Peyer's patch (tissue), 4 donors: ENCODE measurements at places on chromosomes 16 and 17. TPM values are rescaled to one million over a fixed set of nuclear protein-coding genes. Genes with fewer than 3 reads are reported as not detected.

SGCA gene
- 3.5 TPM for total RNA-seq

ZG16 gene
- 585 TPM for total RNA-seq

SLX1A gene
- total RNA-seq: 282 TPM

RGS11 gene
- total RNA-seq: 10.9 TPM

KCNJ18 gene
- total RNA-seq: not detected

PIPOX gene
- total RNA-seq: 3.2 TPM

TBC1D10B gene
- total RNA-seq: 42.7 TPM

HSD11B2 gene
- 116 TPM for total RNA-seq

ABCA10 gene
- total RNA-seq: 16.6 TPM

C17orf107 gene
- 0.88 TPM for total RNA-seq

BRIP1 gene
- total RNA-seq: 4.7 TPM

MPHOSPH6 gene
- 38.0 TPM for total RNA-seq

CENPX gene
- 49.1 TPM for total RNA-seq

CCL13 gene
- not detected for total RNA-seq

NPIPA2 gene
- total RNA-seq: 1.1 TPM

SLC5A11 gene
- 138 TPM for total RNA-seq

CMTM2 gene
- not detected for total RNA-seq

KRTAP1-1 gene
- total RNA-seq: not detected

KCNG4 gene
- not detected for total RNA-seq

NOTUM gene
- total RNA-seq: 1.2 TPM

HS3ST4 gene
- total RNA-seq: not detected

CSH1 gene
- total RNA-seq: not detected

CETP gene
- not detected for total RNA-seq

MIEF2 gene
- 49.6 TPM for total RNA-seq

SCPEP1 gene
- total RNA-seq: 49.5 TPM

LITAFD gene
- not detected for total RNA-seq

NOXO1 gene
- 8.6 TPM for total RNA-seq

CCNF gene
- 4.7 TPM for total RNA-seq

EPX gene
- total RNA-seq: not detected

HSD17B1 gene
- 3.9 TPM for total RNA-seq

SPATA32 gene
- total RNA-seq: not detected

CHST6 gene
- 22.3 TPM for total RNA-seq

NPIPB8 gene
- total RNA-seq: 0.85 TPM

ARRB2 gene
- total RNA-seq: 59.2 TPM

IRF8 gene
- 67.0 TPM for total RNA-seq
